NCI-H1092 treated with DMSO at 0.1 percent for 48 hours (cell line): ENCODE measurements at places on chromosomes 6 and 20.

- DNase-seq, result no peak
Measured at GRCh38 chr6:147043994-147044477, 160.2 kb upstream of the STXBP5 start.

DNA sequence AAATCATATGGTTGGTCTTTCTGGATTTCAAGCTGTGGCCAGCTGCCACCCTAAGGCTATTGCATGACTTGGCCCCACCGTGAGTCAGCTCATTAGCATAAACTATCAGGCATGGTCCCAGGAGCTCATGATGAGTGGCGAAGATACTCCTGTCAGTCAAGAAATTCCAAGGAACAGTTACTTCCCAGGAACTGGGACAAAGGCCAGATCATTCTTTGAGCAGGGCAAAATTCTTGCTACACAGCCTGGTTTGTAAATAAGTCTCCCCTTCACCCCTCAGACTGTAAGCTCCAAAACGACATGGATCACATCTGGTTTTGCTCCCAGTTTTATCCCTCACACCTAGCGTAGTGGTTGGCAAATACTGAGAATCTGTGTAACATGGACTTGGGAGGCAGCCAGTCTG lies 33.0 kb upstream of the KIAA1586 start:
- no peak for DNase-seq

DNA sequence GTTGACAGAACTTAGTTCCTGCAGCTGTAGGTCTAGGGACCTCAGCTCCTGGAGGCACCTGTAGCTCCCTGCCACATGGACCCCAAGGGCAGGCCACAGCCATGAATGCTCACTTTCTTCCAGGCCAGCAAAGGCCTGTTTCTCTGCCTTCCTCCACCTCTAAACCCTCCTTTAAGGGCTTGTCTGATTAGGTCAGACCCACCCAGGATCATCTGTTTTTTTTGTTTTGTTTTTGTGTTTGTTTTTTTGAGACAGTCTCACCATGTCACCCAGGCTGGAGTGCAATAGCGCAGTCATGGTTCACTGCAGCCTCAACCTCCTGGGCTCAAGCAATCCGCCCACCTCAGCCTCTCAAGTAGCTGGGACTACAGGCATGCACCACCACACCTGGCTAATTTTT lies 11.5 kb upstream of the BCAS4 start:
- no peak for DNase-seq

- DNase-seq, result no peak
Measured at GRCh38 chr20:21517566-21518277, 3.9 kb upstream of the NKX2-2 start.

GRCh38 chr6:10886691-10887502 lies at the start of gene SYCP2L:
Gene SYCP2L, plus strand, starts transcription at chr6:10887052. Its CDS starts 75 bp downstream, at chr6:10887127.
- no peak for DNase-seq
